ENCODE measurements at places on chromosomes 16 and 17. TPM values are rescaled to one million over a fixed set of nuclear protein-coding genes. Genes with fewer than 3 reads are reported as not detected.

The JUP gene
- 261 TPM for total RNA-seq

The CES5A gene
- total RNA-seq, result not detected

The XAF1 gene
- 31.2 TPM for total RNA-seq

The C17orf67 gene
- 1.8 TPM for total RNA-seq

The RRAD gene
- 21.4 TPM for total RNA-seq

The CD300H gene
- total RNA-seq, result not detected

The MYOCD gene
- 4.9 TPM for total RNA-seq

The DPEP3 gene
- total RNA-seq, result not detected

The MT1M gene
- total RNA-seq, result 1.5 TPM

The AURKB gene
- total RNA-seq, result 23.1 TPM

The SLC43A2 gene
- 42.3 TPM for total RNA-seq

The NDRG4 gene
- 8.5 TPM for total RNA-seq

The C16orf96 gene
- 0.12 TPM for total RNA-seq

The GDPD1 gene
- total RNA-seq, result 4.0 TPM

The WNT3 gene
- total RNA-seq, result 0.82 TPM

The KRTAP4-3 gene
- total RNA-seq, result not detected

The ERCC4 gene
- 10.3 TPM for total RNA-seq

The SLFN12L gene
- total RNA-seq, result 0.58 TPM

The PIK3R6 gene
- total RNA-seq, result 1.6 TPM

The TPPP3 gene
- total RNA-seq, result 38.6 TPM

The AGRP gene
- 0.47 TPM for total RNA-seq

Data from metanephros (tissue), 2 donors.